Mammary epithelial cell (primary cell): ENCODE measurements at places on chromosomes 3 and 15.
A peak's percentile ranks its signal among the peaks of the same experiment; 100 is the strongest.

- no peak for DNase-seq
These were observed 356.3 kb upstream of the TBL1XR1 start for GRCh38 chr3:177553579-177553978.

DNA sequence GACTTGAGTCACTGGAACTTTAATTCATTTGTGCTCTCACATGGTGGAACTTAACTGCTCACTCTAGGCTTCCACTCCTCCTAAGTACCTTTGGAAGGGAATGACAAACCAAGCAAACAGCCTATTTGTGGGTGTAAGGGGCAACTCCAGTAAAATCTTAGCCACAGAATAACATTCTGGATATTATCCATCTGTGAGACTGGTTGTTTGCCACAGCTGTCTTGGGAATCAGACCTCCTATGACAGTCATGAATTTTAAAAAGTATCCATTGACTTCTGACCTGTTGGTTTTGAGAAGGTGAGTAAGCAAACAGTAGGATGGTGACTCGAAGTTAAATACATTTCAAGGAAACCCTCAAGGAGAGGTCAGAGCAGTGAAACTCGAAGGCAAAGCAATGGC lies 147.3 kb upstream of the CDIN1 start:
- peak; percentile 71 for DNase-seq

DNA sequence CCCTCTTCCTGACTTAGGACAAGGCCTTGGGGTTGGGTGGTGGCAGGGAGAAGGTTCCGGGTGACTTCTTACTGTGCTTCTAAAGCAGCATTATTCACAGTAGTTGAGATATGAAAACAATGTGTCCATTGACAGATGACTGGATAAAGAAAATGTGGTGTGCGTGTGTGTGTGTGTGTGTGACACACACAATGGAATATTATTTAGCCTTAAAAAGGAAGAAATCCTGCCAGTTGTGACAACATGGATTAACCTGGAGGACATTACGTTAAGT lies 128.1 kb upstream of the RASGRP1 start:
- DNase-seq: no peak

DNA sequence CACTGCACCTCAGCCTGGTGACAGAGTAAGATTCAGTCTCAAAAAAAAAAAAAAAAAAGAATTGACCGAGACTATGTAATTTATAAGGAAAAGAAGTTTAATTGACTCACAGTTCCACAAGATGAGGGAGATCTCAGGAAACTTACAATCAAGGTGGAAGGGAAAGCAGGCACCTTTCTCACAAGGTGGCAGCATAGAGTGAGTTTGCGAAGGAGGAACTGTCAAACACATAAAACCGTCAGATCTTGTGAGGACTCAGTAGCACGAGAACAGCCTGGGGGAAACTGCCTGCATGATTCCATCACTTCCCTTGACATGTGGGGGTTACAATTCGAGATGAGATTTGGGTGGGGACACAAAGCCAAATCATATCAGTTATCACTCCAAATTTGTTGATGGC lies 380.9 kb downstream of the EDEM1 start:
- DNase-seq: peak; percentile 1

GRCh38 chr15:98043160-98044014 lies 82.9 kb downstream of the ARRDC4 start:
- no peak for DNase-seq

- DNase-seq: peak; percentile 77
These were observed 89.4 kb upstream of the SOX2 start for GRCh38 chr3:181622365-181622764.

DNA sequence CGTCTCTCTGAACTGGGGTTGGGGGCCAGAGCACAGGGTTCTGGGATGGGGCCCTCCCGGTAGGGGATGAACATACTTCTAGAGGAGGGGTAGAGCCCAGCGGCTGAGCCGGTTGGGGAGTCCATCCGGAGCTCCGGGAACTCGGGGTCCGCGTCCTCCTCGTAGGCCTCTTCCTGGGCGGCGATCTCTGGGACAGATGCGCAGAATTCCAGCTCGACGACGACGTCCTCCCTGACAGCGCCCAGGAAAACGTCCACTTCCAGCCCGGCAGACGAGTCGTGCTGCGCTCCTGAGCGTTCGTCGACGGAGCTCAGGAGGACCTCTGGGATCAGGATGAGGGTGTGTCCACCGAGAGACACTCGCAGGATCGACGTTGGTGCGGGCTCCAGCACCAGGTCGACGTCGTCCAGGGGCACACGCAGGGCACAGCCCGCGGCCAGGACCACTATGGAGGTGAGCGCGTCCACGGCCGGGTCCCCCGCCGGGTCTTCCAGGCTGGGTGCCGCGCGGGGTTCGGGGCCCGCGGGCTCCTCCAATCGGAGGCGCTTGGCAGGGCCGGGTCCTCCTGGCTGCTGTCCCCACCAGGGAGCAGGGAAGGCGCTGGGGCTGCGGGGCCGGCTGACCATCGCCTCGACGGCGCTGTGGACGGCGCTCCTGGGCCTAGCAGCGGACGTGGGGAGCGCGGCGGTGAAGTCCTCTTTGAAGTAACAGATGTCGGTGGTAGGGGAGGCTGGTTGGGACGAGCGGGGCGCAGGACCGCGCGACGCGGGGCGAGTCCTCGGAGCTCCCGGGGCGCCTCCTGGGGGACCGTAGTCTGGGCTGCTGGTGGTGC lies 474 bp downstream of the PRR23B start:
- no peak for DNase-seq

GRCh38 chr3:51778554-51778953 lies 483 bp downstream of the IQCF6 start:
- no peak for DNase-seq

GRCh38 chr3:197503652-197504051 lies 52.1 kb downstream of the BDH1 start:
- no peak for DNase-seq

- peak; percentile 54 for DNase-seq
These were observed 478 bp downstream of the BNC1 start for GRCh38 chr15:83283813-83284558.

- no peak for DNase-seq
These were observed 1.5 kb upstream of the FBXO22 start for GRCh38 chr15:75902129-75902557.

GRCh38 chr3:59436164-59436958 lies 386.5 kb upstream of the CFAP20DC start:
- DNase-seq: no peak

GRCh38 chr15:99818872-99819271 lies 85.6 kb upstream of the LYSMD4 start:
- no peak for DNase-seq

DNA sequence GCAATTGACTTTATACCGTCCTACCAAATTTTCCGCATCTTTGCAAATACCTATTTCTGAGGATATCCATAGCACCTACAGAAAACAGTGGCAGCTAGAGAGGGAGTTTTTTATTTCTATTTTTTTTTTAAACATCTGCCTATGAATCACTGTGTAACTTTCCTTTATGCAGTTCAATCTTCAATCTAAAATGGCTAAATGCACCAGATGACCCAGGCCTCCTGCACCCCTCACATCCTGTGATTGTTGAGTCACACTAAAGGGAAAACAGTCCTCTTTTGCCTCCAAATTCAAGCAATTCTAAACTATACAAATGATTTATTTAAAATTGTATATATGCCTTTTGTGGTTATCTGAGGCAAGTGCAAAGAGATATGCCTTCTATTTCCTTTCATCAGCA lies 20.1 kb upstream of the BCL6 start:
- peak; percentile 18 for DNase-seq

- DNase-seq: peak; percentile 19
These were observed 76.0 kb downstream of the ETFA start for GRCh38 chr15:76235186-76235826.

GRCh38 chr3:95123104-95123503 lies 1060.2 kb downstream of the NSUN3 start:
- DNase-seq: no peak

DNA sequence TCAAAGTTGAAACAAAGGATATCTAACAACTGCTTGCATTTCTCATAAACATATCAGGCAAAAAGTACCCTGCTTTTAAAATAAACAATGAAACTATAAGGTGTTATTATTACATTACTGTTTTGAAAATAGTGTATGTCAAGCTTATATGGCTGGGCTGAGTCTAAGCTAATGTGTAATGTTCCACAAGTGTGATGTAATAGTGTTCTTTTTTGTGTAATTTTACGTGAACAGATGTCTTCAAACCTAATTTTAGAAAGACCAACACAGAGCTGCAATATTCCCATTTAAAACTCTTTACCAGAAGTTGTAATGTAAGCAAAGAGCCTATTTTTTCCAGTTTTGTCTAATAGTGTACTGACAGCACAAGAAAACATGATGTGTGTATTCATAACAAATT lies 34.0 kb downstream of the MINDY2 start:
- DNase-seq: no peak

GRCh38 chr3:188546835-188547670 lies 393.1 kb downstream of the LPP start:
- no peak for DNase-seq

DNA sequence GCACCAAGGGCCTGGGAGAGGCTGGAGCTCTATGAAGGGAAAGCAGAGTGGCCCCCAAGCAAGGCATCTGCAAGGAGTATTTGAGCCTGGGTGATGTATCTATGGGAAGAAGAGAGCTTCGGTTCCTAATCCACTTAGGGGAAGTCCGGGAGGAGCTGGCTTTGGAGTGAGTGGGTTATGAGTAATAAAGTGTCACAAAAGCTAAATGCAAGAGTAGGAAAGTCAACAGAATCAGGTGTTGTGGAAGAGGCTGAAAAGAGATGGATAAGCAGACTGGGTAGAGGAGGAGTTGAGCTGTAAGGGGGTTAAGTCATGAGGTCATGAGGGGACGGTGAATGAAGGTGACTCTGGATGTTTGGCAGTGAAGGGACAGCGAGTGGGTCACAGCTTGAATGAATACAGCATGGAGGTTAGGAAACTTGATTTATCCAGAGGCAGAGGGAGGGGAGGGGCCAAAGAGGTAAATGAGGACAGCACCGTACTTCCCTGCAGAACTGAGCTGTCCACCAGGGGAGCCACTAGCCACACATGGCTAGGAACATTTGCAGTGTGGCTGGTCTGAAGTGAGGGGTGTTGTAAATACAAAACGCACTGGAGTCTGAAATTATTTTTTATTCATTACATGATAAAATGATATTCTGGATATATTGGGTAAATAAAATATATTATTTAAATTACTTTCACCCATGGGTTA lies 83.3 kb downstream of the ADCY5 start:
- peak; percentile 22 for DNase-seq

DNA sequence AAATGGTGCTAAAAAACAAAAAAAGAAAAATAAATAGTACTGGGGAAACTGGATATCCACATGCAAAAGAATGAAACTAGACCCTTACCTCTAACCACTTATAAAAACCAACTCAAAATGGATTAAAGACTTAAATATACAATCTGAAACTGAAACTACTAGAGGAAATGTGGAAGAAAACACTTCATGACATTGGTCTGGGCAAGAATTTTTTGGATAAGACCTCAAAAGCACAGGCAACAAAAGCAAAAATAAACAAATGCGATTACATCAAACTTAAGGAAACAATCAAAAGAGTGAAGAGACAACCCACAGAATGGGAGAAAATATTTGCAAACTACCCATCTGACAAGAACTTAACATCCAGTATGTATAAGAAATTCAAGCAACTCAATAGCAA lies 6.4 kb downstream of the IFT57 start:
- DNase-seq: no peak

DNA sequence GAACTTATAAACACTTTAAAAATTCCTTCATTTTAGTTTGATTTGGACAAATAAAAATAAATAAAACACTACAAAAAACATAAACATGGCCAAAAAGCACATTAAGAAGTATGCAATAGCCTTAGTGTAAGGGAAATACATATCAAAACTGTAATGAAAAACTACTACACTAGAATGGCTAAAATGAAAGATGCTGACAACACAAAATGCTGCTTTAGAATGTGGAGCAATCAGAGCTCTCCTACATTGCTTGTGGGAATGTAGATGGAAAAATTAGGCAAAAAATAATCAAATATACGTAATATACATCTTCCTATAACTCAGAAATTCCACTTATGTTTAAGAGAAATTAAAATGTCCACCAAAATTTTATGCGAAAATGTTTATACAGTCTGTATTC lies 96.2 kb downstream of the ABI3BP start:
- no peak for DNase-seq

- DNase-seq: peak; percentile 98
These were observed 27.0 kb upstream of the APH1B start for GRCh38 chr15:63250312-63250965.

DNA sequence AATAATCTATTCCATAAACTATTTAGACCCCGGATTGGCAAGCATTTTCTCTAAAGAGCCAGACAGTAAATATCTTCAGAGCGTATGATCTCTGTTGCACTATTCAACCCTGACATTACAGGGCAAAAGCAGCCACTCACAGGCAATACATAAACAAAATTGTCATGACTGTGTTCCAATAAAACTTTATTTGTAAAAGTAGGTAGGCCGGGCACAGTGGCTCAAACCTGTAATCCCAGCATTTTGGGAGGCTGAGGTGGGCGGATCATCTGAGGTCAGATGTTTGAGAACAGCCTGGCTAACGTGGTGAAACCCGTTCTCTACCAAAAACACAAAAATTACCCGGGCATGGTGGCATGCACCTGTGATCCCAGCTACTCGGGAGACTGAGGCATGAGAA lies 66.5 kb downstream of the ADAMTS9 start:
- DNase-seq: no peak

DNA sequence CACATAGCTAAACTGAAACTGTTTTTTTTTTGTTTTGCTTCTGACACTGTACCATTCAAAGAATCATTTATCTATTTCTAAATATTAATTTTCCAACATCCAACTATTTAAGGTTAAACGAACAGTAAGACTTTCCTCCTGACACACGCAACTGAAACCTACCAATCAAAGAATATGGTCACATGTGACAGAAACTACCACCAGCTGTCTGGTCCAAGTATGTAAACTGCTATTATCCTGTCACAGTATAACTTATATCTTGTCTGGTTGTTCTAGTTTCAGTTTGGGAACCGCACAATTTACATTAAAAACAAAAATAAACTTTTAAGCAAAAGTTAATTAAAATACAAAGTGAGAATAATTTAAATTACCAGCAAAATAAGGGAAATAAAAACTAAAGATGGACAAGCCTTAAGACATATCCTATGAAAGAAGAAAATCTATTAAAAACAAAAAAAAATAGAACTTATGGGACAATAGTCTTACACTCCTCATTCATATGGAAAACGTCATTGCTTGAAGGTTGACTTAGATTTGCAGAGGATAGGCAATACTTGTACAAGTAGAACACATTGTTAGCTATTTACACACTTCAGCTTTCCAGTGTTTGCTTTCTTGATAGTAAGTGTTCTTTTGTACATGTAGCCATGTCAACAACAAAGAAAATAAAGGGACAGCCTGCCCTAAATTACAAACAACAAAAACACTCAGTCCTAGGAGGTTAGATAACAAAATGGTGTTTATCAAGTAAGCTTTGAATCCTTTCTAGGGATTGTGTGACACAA lies 26.8 kb upstream of the CHRM5 start:
- DNase-seq: no peak

GRCh38 chr3:102682741-102683140 lies 247.9 kb downstream of the ZPLD1 start:
- no peak for DNase-seq

GRCh38 chr3:11134794-11135193 lies 19.5 kb upstream of the HRH1 start:
- DNase-seq: peak; percentile 25
